ENCODE measurements at places on chromosomes 2 and 18.

DNA sequence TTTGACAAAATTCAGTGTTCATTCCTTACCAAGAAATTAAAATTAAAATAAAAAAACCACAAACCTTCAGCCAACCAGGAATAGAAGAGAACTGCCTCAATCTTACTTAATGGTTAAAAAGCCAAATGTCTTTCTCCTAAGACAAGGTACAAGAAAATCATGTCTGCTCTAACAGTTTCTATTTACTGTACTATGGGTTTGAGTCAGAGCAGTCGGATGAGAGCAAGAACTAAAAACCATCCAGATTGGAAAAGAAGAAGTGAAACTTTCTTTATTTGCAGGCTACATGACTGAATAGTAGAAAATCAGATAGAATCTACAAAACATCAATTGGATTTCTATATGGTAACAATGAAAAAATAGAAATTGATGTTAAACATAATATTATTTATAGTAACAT is 555.5 kb upstream of the TNP1 start:
- DNase-seq: no peak

GRCh38 chr18:77079954-77080682 is 52.5 kb downstream of the MBP start:
- no peak for DNase-seq

GRCh38 chr2:12870692-12871091 is 154.0 kb downstream of the TRIB2 start:
- no peak for DNase-seq

DNA sequence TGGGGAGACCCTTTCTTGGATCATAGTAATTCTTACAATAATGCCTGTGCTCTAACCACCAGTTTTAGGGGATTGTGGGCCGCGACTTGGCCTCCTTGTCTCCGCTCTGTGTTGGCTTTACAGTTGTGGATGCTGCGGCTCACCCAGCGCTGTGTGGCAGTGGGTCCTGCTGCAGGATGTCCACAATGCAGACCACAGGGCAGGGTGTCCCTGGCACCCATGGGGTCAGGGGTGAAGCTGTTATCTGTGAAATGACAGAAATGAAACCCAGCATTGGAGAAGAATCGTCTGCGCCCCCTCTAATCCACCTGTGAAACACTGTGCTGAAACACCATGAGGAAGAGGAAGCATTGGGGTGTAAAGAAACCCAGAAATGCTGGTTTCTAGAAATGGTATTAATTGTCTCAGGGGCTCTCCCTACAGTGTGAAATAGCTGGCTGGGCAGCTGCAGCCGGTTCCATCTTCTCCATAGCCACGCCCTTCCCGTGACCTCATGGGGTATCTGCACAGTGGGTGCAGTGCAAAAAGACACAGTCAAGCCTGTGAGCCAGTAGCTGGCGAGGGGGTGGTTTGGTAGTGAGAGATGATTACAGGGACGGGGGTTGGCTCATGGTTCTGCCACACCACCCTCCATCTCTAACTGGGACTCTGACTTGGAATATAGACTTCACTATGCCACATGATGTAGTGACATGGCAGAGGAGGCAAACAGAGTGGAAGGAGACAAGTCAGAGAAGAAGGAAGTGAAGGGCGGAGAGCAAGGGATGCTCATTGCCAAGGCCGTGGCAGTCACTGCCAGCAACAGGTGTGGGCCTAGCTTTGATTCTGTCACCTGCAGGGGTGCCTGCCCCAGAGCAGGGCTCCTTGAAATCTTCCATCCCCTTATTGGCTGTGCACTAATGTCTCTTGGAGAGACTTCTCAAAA is 16.2 kb downstream of the INPP4A start:
- DNase-seq: peak; percentile 57

Measured in stimulated activated CD4-positive, alpha-beta T cell treated with anti-CD3 and anti-CD28 coated beads, Interleukin-12 subunit alpha, Interleukin-12 subunit beta, amount 100 ng/mL, for 24 hours (primary cell).